ENCODE measurements at places on chromosomes 13 and 19.

DNA sequence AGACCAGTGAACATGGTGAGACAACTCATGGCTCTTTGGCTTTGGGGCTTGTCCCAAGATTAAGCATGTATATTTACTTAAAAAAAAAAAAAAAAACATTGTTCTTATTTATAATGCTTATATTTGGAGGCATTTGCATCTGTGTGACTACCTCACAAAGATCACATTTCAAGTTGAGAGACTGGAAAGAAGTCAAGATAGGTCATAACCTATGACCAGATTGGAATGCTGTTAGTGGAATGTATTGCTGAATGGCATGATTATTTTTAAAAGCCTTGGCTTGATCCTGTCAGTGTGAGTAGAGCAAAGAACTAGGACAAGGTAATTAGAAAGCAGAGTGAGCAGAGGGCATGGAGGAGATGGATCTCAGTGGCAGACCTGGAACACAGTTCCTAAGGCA is 214.6 kb downstream of the OXGR1 start:
- DNase-seq = no peak

- no peak for DNase-seq
These were observed at the start of gene LRRC8E for GRCh38 chr19:7888145-7888825. TSS of gene LRRC8E (plus strand) at chr19:7888510. CDS start at chr19:7895604, 7,094 bp downstream.

GRCh38 chr19:12984683-12985048 is 10.6 kb upstream of the NFIX start:
- peak; percentile 78 for DNase-seq

DNA sequence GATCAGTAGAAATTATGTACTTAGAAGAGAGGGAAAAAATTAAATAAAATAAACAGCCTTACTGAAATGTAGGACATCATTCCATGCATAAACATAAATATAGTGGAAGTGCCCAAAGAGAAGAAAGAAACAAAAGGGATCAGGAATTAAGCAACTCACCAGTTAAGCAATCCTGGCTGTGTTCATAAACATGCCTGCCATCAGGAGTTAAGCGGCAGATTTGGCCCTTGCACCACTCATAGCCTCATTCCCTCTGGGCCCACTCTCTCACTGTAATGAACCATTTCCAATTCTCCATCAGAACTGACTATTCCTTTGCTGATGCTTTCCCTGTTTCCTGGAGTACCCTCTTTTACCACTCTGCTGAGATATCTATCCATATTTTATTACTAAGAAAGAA is 281.4 kb downstream of the LHFPL6 start:
- DNase-seq = no peak

GRCh38 chr13:50174630-50175029 is 159.4 kb downstream of the KCNRG start:
- DNase-seq = no peak

DNA sequence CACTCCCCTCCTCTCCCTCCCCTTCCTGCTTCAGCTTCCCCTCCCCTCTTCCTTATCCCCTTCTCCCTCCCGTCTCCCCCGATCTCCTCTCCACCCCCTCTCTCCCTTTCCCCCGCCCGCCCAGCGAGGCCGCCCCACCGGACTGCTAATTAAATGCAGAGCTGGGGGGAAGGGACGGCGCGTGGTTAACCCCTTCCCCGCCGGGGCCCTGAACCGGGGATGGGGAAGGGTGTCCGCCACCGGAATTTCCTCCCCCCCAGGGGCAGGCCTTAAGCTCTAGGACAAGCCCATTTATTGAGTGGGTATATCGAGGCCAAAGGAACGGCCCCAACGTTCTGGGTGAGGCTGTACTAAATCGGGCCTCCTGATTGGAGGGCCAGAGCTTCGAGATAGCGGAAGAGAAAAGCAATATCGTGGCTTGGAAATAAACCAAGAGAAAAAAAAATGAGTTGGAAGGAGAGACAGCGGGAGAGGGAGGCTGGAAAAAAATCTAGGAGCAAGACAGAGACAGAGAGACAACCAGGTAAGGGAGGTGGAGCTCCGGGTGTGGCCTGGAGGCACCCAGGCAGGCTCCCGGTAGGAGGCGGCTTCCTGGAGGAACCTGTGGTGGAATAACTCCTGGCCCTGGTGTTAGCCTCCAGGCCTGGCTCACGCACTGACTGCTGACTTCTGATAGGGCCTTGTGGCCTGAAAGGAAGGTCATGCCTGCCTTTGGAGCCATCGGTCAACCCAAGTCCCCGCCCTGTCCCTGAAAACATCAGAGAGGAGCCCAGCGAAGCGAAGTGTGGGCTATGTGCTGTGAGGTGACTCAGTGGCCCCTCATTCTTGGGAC is 11.6 kb upstream of the JUND start:
- no peak for DNase-seq

GRCh38 chr19:5149932-5150901 is 181.3 kb downstream of the KDM4B start:
- no peak for DNase-seq

DNA sequence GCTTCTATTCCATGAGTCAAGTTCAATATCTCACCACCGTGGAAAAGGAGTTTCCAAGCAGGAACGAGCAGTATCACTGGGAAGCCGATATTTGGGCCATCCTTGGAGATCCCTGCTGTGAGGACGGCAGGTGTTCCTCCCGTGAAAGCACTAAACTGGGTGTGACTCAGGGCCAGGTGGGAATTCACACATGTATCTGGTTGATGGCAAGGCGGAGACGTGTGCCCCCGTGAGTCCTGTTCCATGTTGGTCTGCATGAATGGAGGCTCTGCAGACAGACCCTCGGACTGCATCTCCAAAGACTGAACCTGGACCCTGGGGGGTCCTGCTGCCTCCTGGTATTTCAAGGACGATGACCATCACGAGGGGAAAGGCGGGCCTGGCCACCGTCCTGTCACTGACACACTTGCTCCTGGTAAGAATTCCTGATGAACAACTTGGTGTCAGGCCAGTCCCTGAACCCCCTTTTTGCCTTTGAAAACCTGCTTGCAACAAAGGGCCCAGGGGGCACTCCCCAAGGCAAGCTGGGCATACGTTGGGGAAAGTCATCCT is 22.8 kb upstream of the GAS6 start:
- DNase-seq = no peak

DNA sequence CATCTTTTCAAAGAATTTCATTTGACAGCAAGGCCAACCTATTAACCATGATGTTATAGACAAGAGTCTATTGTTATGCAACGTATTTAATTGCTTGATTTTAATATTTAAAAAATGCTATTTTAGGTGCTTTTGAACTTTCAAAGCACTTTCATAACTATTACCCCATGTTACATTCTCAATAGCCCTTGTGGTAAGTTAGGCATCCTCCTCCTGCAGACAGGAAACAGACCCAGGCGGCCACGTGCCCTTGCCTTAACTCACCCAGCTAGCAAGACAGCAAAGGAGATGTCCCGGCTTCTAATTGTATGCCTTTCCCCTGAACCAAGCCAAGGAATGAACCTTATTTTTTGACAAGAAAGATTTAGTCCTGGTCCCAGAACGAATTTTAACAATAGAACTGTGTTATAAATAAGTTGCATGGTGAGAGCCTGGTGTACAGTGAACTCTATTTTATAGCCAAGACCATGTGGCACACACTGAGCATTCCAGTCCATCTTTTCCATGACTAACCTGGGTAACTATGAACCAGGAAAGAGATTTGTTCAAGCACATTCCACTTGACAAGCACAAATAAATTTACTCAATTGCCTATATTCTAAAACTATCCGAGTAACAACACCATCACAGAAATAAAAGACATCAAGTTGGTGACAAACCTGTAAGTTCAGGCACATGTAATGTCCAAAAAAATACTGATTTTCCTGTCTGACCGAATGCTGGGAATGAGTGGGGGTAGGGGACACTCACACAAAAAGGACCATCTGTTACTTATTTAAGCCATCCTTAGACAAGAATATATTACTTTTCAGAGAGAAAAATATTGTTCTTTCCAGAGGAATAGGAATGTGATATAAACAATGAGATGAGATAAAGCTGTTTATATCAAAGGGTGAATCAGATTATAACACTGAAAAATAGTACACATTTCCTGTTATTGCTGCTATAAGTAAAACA is 163.0 kb downstream of the EFNB2 start:
- DNase-seq = no peak

DNA sequence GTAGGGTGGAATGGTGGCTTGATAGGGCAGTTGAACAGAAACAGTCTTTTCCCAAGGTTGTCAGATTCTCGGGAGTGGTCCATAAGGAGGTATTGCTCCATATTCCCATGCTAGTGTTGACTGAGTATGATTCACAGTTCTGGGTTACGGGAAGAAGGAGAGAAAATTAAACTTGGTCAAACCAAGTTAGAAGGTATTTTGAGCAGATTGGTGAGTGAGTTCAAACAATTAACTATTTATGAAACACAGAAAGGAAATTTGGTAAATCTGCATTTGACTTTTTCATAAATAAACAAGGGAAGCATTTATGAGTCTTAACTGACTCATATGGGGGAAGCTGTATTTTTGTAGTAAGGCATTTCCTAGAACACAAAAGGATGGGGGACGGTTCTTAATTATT is 2419.4 kb downstream of the PCDH9 start:
- no peak for DNase-seq

GRCh38 chr19:12015015-12015752 is 20.3 kb downstream of the ZNF433 start:
- no peak for DNase-seq

- DNase-seq = no peak
These were observed 2.5 kb downstream of the NPAS1 start for GRCh38 chr19:47022140-47022536.

DNA sequence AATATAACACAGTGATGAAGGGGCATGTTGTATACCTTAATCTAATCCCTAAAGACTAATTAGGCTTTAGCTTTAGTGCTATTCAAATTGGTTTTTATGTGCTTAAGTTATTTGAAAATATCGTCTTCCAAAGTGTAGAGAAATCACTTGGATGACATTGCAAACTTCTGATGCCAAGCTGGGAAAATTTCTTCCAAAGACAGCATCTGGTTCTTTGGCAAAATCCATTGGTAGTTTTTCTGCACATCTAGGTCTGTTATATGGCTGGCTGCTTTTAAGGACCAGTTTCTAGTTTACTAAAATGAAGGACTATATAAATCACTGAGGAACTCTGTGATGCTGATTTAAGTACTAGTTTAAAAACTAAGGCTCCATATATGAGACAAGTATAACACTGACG is 2362.3 kb downstream of the PCDH9 start:
- DNase-seq = no peak

- no peak for DNase-seq
These were observed 6.2 kb downstream of the TINCR start for GRCh38 chr19:5561559-5561958.

- DNase-seq = peak; percentile 31
These were observed 3.7 kb upstream of the ZNRF4 start for GRCh38 chr19:5451494-5451893.

DNA sequence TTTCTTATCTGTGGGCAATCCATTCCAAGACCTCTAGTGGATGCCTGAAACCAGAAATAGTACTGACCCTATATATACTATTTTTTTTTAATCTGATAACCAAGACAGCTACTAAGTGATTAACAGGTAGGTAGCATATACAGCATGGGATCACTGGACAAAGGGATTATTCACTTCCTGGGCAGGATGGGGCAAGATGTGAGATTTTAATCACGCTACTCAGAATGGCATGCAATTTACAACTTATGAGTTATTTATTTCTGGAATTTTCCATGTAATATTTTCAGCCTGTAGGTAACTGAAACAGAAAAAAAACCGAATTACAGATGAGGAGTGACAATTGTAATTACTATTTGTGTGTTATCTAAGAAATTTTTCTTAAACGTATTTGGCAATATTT is 41.2 kb downstream of the ZIC2 start:
- no peak for DNase-seq

GRCh38 chr19:28553005-28553404 is 659.9 kb downstream of the UQCRFS1 start:
- no peak for DNase-seq

DNA sequence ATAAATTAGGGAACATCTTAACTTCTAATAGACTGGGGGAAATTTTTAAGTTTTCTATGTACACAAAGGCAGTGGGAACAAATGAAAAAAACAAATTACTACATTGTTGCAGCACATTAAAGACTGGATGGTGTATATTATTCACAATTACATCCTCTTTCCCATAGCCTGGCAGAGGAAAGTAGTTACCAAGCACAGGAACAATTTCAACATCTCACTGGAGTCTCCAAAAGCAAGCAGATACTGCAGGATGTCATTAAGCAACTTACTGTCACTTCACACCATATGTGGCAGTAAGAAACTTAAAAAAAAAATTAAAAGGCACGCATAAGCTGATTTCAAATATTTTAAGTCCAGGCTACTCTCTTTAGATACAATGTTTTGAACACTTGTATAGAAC is 6.4 kb upstream of the EFNB2 start:
- no peak for DNase-seq

DNA sequence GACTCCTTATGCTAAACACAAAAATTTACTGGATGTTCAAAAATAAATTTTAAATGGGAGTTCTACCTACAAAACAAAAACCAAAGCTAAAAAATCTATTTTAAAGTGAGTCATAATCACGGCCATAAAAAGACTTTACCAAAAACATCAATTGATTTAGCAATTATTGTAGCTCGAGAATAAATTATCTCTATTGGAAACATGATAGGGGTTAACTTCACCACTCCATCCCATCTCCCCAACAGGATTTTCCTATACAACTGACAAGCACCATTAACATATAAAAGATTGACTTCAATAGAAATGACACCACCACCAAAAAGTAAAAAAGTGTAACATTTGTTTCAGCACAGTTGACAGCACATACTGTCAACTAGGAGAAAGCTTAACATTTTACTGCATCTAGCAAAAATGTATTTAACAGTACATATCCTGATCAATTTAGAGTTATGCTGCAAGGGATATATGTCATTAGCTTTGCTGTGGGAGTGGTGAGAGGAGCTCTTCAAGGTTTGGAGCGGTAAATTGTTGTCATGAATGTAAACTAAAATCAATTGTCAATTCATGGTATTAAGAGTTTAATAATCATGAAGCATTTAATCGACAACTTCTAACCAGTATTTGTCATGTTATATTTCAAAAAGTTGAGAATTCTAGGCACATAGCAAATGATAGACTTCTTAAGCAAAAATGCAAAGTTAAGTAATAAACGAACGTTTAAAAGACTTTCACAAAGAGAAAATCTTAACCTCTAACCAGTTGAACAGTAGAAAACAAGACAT is 3.8 kb downstream of the UBL3 start:
- DNase-seq = peak; percentile 33

- DNase-seq = peak; percentile 91
These were observed 958 bp downstream of the CA11 start for GRCh38 chr19:48644839-48645619.

Data from globus pallidus (tissue), 1 donor.